ENCODE measurements at places on chromosomes 12 and 14.

DNA sequence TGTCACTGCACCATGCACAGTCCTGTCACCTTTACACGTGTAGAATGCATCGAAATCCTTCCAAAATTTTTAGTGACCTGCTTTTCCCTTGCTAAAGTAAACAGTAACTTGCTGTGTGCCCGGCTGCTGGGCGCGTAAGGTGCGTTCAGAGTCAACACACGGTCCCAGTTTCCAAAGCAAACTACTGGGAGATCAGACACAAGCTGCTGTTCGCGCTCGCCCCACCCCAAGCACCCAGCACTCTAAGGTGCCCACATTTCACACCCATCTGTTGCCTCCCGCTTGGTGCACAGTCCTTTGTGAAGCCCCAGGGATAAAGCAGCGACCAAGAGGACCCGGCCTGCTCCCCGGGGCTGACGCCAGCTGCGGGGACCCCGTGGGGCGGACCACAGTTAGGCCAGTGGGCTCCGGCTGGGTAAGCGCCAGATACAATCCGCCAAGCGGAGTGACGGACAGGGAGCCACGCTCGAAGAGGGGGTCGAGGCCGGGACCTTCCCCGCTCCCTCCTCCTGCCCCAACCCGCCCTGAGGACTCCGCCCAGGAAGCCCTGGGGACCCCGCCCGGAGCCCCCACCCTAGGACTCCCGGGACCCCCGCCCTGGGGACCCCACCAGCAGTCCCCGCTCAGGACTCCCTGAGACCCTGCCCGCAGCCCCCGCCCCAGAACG lies 633 bp downstream of the STX2 start:
- DNase-seq, result peak; percentile 16

GRCh38 chr12:1117970-1118563 lies 127.0 kb downstream of the ERC1 start:
- peak; percentile 72 for DNase-seq

DNA sequence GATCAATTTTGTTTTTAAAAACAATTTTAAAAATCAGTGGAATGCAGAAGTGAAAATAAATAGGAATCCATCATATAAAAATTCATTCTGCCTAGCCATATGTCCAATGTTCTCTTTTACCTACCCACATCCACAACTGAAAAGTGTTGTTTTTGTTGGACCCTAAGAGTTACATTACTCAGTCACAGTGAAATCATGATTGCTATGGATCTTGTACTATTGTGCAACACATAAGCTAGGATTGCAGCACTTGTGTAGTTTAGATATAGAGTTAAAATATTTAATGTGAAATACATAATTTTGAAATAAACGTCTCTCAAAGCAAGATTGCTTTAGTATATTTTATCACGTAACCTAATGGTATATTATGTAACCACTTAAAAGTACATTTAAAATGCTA lies 213.3 kb upstream of the CLEC14A start:
- no peak for DNase-seq

DNA sequence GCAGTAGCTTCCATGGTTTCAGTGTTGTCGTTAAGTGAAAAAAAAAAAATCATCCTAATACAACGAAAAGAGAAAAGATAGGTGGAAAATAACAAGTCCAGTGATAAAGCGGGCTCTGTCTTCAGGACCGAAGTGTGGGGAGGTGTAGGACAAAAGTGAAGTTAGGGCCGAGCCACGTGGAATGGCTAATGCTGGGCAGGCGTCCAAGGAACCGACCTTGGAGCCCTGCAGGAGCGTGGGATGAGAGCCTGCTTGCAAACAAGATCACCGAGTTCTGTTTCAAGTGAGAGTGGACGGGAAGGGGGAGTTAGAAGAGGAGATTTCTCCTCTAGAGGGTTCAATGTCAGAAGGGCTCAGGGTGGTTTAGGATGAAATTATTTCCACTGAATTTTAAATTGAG lies 22.2 kb downstream of the A2ML1 start:
- DNase-seq, result no peak

GRCh38 chr12:68403711-68404110 lies 71.5 kb upstream of the MDM1 start:
- DNase-seq, result no peak

DNA sequence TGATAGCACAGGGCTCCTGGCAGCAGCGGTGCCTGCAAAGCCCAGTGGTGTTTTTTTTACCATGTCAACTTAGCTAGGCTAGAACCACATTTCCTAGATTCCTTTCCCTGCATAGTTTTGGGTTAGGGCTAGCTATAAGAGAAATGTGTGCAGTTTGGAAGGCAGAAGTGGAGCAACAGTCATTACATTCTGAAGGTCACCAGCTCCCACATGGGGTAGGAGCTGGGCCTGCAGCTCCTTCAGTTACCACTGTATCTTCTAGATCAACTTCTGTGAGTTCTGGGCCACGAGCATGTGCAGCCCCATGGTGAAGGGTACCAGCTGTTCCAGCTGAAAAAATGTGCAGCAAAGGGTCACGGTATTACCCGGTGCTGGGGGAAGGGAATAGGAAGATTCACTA lies 2.3 kb upstream of the SLC25A3 start:
- DNase-seq, result no peak

GRCh38 chr12:4296751-4297150 lies 23.2 kb downstream of the CCND2 start:
- no peak for DNase-seq

- no peak for DNase-seq
These were observed 255.6 kb downstream of the ERC1 start for GRCh38 chr12:1246637-1247036.
